Stimulated activated CD8-positive, alpha-beta memory T cell treated with anti-CD3 and anti-CD28 coated beads, Interleukin-7, amount 100 ng/mL, for 48 hours (primary cell): ENCODE measurements at places on chromosomes 2 and 18.

DNA sequence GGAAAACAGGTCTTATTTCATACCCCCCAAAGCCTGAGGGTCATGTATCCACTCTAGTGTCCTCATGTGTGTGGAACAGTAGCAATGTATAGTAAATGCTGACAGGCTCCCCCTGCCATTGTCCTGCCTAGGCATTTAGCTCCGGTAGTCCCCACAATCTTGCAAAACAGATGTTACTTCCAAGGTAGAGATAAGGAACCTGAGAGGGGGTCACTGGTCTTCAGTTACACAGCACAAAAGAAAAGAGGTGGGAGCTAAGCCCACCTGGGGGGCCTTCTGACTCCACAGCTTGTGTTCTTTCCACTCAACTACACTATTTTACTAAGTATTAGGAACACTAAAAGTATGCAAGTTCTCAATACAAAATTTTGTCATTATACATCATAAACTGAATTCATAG, 17.4 kb upstream of the FECH start:
- DNase-seq, result no peak

DNA sequence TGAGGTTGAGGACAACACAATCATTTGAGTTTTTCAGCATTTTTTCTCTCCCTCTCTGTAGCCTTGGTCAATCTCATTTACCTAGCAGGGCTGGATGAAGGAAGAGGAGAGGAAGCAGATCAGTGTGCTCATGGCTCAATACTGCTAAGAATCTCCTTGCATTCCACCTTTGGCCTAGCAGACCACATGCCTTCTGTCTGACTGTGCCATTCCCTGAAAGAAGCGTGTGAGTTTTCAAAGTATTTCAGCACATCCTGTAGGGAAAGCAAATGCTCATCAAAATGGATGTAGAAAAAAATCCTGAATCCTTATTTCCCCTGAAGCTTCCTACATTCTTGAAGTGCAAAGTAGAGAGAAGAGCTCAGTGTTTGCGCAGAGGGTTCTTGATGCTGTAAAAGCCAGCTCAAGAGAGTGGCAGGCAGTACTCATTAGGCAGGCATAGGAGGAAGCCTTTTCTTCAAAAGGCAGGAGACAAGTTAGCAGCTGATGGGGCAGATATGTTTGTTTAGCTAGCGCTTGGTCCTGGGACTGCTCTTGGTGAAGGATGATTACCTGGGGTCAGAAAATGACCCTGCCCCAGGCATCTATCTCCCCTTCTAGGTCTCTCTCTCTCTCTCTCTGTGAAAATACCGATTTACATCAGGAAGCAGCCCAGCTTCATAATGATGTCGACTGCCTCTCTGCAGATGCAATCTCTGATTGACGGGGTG, 14.4 kb upstream of the PIK3C3 start:
- DNase-seq, result no peak

DNA sequence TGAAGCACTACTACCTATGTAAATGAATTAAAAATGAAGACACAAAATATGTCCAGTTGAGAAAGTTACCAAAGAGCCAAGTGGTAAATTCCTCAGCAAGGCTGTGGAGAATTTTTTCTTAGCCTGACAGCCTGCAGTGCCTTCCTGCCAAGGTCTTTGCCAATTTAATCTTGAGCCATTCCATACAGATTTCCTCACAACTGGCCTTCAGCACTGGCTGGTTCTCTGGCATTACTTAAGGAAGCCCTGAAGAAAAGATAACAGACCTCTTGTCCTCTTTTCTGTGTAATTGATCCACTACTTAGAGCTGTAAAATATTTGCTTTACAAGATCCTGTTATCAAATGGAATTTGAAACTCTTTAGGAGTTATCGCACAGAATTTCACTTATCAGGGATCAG, 334.2 kb upstream of the LRRTM1 start:
- no peak for DNase-seq

DNA sequence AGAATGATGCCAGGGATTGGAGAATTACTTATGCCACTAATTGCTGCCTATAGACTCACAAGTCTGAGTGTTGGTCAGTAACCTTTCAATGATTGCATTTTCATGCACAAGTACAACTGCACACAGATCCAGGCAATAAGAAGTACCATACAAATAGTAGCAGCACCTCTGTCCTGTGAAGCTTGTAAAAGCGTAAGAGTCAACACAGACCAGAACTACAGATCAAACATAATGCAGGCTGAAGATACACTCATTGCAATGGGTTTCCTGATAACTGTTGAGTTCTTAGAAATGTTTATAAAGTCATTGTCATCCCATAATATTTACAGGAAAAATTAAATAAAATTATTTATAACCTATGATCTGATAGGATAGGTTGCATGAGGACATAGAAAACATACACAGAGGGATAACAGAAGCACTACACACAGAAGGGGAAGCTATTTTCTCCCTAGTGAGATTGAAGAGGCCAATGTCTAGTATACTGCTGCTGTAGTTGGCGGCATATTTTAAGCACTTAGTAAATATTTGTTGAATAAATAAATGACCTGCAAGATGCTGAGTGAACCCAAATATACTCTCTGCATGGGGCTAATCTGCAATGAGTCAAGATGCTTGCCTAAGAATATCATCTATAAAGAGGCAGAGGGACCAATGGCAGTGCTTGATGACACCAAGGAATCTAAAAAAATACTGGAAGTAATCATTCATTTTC, 5.7 kb upstream of the PIK3C3 start:
- DNase-seq, result no peak

- no peak for DNase-seq
Observed at GRCh38 chr18:48521723-48522122, 17.1 kb upstream of the CTIF start.

- DNase-seq, result no peak
Observed at GRCh38 chr2:62499430-62500060, 6.5 kb downstream of the TMEM17 start.

- DNase-seq, result no peak
Observed at GRCh38 chr2:118993392-118993752, 51.4 kb downstream of the MARCO start.

DNA sequence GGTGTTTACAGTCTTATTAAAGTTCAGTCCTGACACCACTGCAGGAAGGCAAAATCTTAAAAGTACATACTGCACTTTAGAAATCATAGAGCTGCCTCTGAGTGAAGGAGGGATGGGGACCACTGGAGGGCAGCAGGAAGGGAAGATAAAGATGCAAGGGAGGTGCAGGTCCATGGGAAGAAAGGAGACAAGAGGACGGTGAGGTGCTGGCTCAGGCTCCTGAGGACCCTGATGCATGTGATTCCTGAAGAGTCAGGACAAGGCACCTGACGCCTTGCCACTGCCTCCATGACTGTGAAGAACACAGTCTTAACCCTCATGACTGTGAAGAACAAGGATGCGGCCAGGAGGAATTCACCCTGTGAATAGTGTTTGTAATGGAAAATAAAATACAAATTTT, 116.2 kb upstream of the NPAS2 start:
- DNase-seq, result no peak

DNA sequence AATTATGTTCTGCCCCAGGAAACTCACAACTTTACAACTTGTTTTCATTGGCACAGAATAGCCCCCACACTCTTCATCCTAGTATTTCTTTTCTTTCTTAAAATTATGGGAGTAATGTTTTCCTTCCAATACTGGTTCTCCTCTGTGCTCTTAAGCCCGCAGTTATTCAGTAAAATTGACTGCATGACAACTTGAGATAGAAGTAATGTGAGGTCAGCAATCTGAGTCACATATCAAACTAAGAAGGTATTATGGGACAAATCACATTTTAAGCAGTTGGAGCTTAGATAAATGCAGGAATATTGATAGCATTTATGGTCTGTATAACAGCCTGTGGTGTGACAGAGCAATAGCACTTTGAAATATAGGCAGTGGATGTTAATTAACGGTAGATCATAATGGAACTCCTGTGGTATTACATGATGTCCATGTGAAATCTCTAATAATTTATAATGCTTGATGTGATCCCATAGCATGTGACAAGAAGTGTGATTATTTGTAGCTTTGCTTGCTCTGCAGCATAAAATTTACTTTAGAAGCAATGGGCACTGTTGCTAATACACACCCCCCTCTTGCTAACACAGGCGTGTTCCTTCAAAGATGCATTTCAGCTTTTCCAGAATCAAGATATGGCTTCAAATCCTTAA, 351.4 kb upstream of the CDH20 start:
- DNase-seq, result no peak

DNA sequence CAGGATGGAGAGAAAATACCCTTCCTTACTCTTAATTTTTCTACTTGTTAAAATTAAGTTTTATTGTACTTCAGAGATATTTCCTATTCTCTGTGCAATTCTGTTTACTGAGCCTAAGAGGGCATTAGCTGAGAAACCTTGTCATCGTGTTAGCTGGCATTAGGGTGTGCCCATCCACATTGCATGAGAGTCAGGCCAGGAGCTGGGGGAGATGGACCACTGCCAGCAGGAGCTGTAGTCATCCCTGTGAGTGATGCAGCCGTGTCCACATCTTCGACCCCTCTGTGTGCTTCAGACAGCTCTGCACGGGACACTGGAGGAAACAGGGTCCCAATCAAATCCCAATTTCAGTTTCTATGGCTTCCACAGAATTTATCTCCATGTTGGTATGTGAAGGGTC, 34.2 kb downstream of the ABCA12 start:
- no peak for DNase-seq

- DNase-seq, result no peak
Observed at GRCh38 chr2:1856922-1857321, 112.6 kb upstream of the PXDN start.

DNA sequence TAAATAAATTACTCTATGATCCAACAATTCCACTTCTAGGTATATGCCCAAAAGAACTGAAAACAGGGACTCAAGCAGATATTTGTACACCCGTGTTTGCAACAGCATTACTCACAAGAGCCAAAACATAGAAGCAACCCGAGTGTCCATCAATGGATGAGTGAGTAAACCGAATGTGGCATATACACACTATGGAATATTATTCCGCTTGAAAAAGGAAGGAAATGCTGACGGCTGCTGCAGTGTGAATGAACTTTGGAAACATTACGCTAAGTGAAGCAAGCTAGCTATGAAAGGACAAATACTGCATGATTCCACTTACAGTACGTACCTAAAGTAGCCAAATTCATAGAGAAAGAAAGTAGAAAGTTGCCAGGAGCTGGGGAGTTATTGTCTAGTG, 32.2 kb downstream of the MREG start:
- DNase-seq, result no peak

- no peak for DNase-seq
Observed at GRCh38 chr2:98899041-98899702, 36.9 kb downstream of the CRACDL start.

- DNase-seq, result no peak
Observed at GRCh38 chr2:158650646-158651357, 144.3 kb upstream of the DAPL1 start.

GRCh38 chr18:5415031-5415430, 119.5 kb upstream of the ZBTB14 start:
- DNase-seq, result no peak

GRCh38 chr2:55049821-55050099, 491 bp downstream of the RTN4 start:
- DNase-seq, result no peak
